ENCODE measurements at places on chromosomes 1 and 21.

DNA sequence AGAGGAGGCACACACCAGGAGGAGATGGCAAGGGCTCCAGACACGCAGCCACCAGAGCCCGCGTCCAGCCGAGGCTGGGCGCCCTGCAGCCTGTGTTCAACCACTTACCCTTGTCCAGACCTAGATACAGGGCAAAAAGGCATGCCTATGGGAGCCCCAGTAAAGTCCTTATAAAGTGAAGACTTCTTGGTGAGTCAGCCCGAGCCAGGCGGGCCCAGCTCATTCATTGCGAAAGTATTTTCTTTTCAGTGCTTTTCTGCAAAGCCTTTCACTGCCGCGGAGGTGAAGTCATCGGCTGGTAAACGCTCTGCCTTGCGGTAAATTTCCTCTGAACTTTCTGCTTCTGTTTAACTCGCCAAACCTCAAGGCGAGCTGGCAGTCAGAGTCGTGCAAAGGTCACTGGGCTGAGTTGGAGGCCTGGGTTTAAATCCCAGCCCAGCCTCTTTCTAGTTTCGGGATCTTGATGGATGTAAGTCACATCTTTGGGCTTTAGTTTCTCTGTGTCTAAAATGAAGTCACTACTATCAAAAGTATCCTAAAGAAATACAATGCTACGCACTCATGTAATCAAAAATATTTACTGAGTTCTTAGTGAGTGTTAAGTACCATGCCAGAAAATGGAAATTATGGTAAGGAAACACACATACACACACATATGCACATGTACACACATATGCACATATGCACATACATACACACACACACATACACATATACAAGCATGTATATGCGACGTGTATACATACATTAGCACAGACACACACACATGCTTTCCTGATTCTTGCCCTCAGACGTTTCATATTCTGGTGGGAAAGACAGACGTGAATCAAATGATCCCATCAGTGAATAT lies 54.7 kb upstream of the IFFO2 start:
- DNase-seq: peak; percentile 96

GRCh38 chr1:22350171-22350923 lies 101.3 kb upstream of the ZBTB40 start:
- DNase-seq: no peak

DNA sequence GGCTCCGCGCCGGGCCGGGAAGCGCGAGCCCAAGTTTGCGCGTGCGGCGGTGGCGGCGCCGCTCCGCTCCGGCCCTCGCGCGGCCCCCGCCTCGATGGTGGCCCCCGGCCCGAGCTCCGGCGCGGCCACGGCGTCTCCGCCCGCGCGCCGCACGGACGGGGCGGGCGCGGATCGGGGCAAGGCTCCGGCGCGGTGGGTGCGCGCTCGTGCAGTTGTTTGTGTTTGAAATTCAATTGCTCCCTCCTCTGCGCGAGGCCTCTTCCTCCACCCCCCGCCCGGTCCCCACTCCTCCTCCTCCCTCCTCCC lies at the start of gene HDGF:
Gene HDGF (minus strand): TSS at position 225 of the 306 bp plus-strand sequence. CDS start 246 bp downstream, outside the sequence.
- no peak for DNase-seq

DNA sequence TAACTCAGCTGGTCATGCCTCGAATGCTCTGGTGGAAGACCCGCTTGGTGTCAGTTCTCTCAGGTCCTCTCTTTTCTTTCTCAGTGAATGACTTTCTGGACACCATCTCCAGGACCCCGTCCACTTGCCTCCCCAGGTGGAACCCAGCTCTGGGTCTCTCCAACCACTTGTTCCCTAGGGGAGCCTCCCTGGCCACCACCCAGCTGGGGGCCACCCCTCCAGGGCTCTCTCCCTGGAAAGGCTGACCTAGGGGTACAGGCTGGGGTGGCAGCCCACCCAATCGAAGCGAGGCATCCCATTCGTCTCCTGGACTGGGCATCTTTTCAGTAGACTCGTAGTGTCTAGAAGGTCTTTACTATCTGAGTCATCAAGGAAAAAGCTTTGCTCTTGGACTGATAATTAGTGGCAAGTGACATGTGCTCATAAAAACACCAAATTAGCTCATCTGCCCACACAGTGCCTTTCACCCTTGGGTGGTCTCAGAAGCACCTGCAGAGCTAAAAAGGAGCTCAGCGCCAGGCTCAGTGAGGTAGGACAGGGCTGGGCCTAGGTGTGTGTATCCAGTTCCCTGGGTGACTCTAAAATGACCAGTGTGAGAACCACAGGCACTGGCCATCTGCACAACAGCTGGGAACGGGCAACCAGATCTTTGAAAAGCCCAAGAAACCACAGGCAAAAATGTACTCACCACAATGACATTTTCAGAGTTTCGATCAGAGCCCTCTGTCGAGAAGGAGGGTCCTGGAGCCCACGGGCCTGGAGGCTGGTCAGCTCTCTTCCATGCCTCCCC lies 2.4 kb upstream of the PDXK start:
- DNase-seq: no peak

- DNase-seq: no peak
Observed at GRCh38 chr1:175632667-175633066, 110.7 kb downstream of the TNR start.

- DNase-seq: no peak
Observed at GRCh38 chr1:165564561-165564960, 20.8 kb downstream of the LRRC52 start.

Measured in trophoblast cell (in vitro differentiated cells and primary cell).